ENCODE measurements at places on chromosomes 2 and 18.

DNA sequence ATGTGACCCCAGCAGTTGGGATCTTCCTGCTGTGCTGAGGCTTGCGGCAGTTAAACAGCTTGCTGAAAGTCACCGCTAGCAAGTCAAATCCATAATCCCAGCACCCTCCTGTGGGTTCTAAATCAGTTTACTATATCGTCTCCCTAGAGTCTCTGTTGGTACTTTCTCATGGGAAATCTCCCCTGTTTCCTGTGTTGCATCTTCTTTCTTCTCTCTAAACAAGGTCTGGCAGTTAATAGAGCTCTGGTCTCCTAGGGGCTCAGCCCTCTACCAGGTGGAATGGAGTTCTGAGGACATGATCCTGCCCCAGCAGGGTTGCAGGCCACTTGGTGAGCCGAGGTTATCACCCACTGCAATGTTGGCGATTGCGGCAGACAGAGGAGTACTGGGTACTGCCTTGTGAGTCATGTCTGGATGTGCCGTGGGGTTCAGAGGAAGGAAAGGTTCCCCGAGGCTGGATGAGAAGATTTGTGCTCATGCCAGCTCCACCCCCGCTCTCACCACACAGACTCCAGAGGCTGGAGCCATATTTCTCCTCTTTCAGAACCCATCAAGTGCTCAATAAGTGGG, 59.4 kb upstream of the SIX2 start:
- DNase-seq: no peak

DNA sequence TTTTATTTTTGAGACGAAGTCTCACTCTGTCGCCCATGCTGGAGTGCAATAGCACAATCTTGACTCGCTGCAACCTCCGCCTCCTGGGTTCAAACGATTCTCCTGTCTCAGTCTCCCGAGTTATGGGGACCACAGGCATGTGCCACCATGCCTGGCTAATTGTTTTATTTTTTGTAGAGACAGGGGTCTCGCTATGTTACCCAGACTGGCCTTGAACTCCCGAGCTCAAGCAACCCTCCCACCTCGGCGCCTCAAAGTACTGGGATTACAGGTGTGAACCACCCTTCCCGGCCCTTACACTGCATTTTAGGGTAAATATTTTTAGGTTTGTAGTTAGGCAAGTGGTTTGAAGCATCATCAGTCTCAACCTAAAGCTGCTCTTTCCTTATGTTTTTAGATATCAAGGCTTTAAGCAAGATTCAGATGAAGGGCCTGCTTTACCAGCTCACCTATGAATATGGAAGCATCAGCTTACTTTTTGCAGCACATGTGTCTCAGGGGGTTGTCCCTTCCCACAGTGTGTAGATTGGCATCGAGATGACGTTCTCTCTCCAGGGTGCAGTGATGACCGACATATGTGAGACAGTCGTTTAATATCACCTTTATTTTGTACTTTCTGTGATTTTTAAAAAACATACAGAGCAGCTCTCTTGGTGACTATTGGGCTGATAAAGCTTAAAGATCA, 47.2 kb downstream of the ATIC start:
- no peak for DNase-seq

DNA sequence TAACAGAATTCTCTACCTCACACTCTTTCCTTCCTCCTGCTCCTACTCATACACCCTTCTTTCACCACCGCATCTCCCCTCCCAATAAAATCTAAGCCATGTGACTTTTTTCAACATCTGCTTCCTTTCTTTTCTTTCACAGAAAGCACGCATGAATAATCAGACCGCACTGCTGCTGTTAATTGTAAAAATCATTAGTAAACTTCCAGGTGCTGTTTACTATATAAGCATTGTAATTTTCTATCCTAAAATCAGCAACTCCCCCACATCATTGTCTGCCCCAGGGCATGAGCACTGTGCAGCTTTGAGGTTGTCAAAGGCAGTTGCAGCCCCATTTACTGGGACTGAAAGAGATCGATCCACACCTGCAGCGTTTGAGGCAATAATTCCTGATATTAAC, 782.6 kb upstream of the ID2 start:
- DNase-seq: no peak

DNA sequence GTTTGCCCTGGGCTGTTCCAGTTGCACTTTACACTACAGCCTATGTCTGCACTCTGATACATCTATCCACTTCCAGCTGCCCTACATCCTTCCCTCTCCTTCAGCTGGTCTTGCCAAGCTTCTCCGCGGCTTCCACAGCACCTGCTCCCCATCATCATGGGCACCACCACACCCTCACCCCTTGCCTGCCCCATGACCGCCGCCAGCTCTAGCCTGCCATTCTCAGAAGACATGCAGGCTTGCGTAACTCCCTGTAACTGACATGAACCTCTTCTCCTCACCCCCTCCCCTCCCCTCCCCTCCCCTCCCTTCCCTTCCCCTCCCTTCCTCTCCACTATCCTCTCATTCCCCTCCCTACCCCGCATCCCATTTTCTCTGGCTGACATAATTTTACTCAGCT, 46.0 kb downstream of the PAX8 start:
- DNase-seq: no peak

- DNase-seq: no peak
Observed at GRCh38 chr2:168392024-168392423, 64.0 kb upstream of the CERS6 start.

DNA sequence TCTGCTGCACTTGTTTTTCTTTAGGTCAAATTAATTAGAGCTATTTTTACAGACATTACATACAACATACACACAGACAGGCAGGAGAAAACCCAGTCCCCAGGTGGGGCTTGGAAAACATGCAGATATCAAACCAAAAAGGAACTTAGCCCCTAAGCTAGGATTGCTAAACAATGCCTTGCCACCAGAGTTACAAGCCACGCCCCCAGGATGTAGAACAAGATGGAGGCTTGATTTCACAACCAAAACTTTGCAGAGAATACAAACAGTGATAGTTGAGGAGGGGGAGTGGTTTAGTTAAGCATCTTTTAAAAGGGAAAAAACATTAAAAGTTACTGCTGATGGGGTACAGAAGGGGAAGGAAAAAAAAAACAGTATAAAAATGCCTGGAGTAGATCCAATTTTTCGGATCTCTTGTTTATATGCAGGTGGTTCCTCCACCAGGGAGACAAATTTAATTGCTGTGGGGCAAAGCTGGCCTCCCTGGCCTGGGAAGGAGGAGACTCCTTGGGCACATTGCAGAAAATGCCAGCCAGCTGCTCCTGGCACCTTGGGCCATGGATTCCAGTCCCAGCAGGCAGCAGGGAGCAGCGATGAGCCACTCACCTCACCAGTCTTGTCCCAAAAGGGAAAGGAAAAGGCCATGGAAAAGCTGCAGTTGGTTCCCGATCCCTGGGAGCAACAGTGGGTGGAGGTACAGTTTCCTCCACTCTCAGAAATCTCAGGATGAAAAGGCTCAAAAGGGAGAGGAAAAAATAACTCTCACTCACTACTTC, 348.4 kb upstream of the REG3G start:
- DNase-seq: no peak

- DNase-seq: no peak
Observed at GRCh38 chr18:22711192-22711685, 221.9 kb upstream of the RBBP8 start.

DNA sequence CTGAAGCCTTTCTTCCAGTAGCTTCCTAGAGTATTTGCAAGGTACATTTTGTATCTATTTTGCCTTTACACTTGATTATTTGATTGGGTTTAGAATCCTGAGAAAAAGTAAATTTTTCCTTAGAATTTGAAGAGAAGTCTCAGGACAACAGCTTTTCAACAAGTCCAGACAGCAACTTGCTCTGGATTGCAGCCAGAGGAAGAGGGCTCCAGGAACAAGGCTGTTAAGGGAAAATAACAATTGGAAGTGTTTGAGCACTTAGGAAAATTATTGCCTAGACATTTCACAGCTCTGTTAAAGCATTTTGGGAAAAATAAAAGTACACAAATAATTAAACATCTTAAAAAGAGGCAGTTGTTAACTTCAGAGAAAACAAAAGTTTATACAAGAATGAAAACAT, 58.3 kb upstream of the RAPGEF4 start:
- DNase-seq: no peak

DNA sequence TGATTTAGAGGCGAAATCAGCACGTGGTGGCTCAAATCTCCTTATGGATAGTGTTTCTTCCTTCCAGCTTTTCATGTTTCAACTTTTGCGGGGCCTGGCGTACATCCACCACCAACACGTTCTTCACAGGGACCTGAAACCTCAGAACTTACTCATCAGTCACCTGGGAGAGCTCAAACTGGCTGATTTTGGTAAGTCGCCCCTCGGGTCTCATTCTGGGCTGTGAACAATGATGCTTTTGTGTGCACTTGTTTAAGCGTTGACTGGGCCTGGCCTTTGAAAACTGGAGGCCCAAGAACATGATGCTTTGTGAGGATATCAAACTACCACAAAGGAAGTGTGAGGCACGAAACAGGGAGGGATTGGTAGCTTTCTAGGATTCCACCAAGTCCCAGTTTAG, 27.4 kb downstream of the CDK15 start:
- no peak for DNase-seq

DNA sequence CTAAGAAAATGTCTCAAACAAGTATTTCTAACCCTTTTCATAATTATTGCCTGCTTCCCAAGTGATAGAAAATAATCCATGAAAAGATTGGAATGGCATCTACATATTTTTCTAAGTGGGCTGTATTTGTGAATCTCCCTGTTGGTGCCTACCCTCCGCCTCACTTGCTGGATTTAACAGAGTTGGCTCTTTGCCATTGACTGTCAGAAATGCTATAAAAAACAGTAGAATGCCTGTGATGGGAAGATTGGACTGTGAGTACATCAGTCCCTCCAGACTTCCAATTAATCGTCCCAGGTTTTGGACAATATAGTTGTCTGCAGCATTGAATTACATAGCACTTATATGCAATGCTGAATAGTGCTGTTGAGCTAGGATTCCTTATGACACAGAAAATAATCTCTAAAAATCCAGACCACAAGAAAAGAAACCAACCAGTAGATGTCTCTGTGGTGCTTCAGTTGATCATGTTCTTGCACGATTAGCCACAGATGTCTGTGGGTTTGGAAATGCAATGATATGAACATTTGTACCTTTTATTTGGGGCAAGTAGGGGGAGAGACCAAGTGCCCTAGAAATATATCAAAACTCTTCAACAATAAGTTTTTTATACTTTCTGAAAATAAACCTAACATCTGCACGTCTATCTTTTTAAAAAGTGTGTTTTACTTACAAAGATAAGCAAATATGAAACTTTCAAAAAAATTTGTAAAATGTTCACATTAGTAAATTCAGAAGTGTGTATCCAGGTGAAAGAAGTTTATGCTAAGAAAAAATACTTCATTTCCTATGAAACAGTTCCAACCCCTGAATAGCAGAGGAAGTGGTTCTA, 88.5 kb downstream of the DYNAP start:
- DNase-seq: no peak

- no peak for DNase-seq
Observed at GRCh38 chr18:52657043-52657805, 317.2 kb downstream of the DCC start.

GRCh38 chr18:34978533-34978893, 62.7 kb upstream of the MAPRE2 start:
- DNase-seq: no peak

DNA sequence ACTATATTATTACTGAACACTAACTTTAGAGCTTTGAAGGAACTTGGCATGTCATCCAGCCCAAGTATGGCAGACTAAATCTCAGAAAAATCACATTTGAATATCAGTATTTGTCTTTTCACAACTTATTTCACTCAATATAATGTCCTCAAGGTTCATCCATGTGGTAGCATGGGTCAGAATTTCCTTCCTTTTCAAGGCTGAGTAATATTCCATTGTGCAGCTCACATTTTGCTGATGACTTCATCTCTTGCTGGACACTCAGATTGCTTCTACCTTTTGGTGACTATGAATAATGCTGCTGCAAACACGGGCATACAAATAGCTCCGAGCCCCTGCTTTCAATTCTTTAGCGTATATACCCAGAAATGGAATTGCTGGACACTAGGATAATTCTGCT, 46.7 kb downstream of the RPL31 start:
- DNase-seq: no peak

DNA sequence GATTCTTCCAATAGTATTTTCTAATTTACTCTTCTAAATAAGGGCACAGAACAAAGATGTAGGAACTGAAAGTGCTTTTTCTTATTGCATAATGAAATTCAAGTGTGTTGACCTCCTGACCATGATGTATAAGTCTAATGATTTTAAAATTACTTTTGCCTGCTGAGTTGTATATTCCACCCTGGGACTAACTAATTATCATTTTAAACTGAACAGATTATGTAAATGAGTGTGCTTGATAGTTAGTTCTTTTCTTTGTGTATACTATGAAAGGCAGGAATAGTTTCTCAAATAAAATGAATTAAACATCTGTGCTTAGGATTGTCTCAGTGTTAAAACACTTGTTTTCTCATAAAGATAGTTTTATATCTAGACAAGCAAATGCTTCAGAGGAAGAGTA, 284.5 kb downstream of the RIT2 start:
- no peak for DNase-seq

DNA sequence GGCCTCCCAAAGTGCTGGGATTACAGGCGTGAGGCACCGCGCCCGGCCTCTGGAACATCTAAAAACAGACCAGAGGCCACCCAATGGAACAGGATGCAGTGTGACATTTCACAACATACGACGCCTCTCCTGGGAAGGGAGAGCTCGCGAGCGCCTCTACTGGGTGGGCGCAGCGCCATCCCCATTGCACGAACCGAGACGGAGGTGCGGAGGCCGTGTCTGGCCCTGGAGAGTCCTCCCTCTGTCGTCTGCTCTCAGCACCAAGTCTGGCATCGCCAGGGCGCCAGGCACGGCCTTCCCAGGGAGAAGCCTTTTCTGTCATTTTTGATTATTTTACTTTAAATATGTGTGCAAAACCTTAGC, 9.4 kb upstream of the GBX2 start:
- no peak for DNase-seq

GRCh38 chr2:20597860-20598183, 53.1 kb downstream of the HS1BP3 start:
- no peak for DNase-seq

- DNase-seq: no peak
Observed at GRCh38 chr18:44967599-44967998, 286.9 kb downstream of the SETBP1 start.

- DNase-seq: no peak
Observed at GRCh38 chr2:56239437-56239836, 55.6 kb downstream of the CCDC85A start.

GRCh38 chr2:205053827-205054410, 508.6 kb downstream of the PARD3B start:
- DNase-seq: no peak

DNA sequence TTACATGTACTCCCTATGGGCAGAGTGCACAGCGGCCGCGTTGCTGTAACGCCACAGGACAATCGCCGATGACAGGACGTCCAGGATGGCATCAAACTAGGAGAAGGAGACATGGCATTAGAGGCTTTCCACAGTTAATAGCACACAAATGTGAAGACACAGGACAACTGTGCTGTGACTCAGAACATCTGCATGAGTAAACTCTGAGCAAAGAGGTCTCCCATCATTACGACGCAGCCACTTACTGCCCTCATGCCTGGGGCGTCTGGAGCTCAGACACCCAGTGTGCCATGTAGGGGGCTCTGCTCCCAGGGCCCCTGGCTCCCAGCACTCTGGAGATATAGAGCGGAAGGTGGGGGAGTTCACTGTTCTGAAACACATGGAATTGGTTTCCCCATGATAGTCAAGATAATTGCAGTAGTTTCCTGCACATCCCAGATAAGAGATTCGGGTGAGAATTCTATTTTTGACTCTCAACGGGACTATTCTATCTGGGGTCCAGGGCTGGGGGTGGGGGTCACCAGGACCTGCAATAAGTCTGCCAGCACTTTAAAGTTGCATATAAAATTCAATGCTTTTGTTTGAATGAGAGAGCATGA, 168.1 kb downstream of the TMEM163 start:
- DNase-seq: no peak
